Hematopoietic multipotent progenitor cell treated with erythropoietin and hydrocortisone succinate and interleukin-3 and kit ligand, for 6 days (in vitro differentiated cells): ENCODE measurements at places on chromosomes 13 and 19.
A peak's percentile ranks its signal among the peaks of the same experiment; 100 is the strongest.

DNA sequence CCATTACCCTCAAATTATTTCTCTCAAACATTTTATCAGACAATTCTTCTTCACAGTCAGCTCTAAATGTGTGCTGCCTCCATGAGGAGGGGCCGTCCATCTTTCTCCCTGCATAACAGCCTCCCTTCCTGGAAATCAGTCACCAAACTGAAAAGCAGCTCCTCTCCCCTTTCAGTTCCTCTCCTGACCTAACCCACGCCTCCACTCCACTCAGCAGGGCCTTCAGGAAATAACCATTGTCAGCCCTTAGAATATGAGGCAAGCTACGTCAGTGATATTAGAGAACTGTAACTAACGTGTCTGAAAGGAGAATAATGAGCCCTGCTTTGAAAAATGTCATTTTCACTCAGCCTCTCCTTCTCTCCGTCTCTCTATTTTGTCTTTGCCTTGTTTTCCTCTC lies 116.2 kb downstream of the OLFM4 start:
- no peak for DNase-seq

- DNase-seq: peak; percentile 66
Observed at GRCh38 chr19:45569619-45570421, 14.8 kb downstream of the OPA3 start.

GRCh38 chr19:918481-919198 lies 1.5 kb downstream of the KISS1R start:
- no peak for DNase-seq

GRCh38 chr13:95115525-95115924 lies 185.7 kb downstream of the ABCC4 start:
- no peak for DNase-seq

DNA sequence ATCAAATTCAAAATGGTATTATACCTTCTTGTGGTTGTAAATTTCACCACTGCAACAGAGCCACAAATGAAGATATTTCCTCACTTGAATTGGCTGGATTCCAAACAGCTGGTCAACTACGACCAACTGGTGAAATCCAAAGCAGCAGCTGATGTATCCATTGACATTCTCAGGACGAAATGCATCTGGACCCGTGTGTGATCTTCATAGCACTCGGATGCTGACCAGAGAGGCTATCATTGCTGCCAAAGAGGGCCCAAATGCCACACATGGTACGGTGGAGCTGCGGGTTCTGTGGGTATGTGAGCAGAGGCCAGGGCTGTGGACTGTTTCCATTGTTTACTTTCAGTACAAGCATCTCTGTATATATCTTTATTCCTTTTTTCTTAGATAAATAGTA lies 25.6 kb upstream of the PCCA start:
- no peak for DNase-seq

- DNase-seq: peak; percentile 39
Observed at GRCh38 chr13:44697058-44697457, 120.9 kb upstream of the TSC22D1 start.

DNA sequence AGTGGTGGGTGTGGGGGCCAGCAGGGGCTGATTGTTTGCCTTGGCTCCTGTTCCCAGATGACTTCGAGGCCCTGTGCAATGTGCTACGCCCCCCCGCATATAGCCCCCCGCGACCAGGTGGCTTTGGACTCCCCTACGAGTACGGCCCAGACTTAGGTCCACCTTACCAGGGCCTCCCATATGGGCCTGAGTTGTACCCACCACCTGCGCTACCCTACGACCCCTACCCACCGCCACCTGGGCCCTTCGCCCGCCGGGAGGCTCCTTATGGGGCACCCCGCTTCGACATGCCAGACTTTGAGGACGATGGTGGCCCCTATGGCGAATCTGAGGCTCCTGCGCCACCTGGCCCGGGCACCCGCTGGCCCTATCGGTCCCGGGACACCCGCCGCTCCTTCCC lies 25.7 kb downstream of the LTBP4 start:
- DNase-seq: no peak

- DNase-seq: no peak
Observed at GRCh38 chr13:39571502-39572092, 31.4 kb downstream of the LHFPL6 start.

DNA sequence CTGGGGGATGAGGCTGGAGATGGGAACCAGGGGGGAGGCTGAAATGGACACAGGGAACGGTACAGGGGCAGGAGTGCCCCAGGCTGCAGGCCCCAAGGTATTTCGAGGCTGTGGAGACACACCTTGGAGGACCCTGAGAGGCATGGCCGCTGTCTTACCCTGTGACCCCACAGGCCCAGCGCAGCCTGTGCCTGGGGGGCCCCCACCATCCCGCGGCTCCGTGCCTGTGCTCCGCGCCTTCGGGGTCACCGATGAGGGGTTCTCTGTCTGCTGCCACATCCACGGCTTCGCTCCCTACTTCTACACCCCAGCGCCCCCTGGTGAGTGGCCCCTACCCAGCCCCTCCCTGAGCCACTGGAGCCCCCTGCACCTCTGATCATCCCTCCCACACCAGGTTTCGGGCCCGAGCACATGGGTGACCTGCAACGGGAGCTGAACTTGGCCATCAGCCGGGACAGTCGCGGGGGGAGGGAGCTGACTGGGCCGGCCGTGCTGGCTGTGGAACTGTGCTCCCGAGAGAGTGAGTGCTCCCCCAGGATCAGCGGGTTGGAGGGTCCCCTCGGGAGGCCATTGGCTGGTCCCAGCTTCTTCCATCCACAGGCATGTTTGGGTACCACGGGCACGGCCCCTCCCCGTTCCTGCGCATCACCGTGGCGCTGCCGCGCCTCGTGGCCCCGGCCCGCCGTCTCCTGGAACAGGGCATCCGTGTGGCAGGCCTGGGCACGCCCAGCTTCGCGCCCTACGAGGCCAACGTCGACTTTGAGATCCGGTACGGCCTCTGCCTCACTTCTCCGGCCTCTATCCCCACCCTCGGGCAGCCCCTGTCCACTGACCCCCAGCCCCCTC lies 16.9 kb upstream of the SPIB start:
- DNase-seq: no peak

GRCh38 chr13:78595495-78596398 lies 7.6 kb downstream of the POU4F1 start:
- DNase-seq: no peak

DNA sequence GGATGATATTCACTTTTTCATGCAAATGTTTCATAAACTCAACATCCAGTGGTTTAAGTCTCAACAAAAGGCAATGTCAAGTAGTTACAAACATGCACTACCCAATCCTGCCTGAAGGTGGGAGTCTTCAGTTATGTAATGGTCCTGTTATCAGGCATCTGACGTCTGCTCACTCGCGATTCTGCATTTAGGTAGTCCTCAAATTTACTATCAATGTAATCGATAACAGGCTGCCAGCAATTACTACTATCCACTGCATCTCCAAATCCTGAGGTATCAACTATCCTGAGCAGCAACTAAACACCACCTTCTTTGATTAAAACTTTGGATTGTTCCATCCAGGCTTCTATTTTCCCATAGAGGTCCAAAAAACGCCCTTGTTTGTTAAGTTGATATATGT lies 51.2 kb downstream of the NLRP12 start:
- peak; percentile 77 for DNase-seq

GRCh38 chr19:4051175-4052101 lies 15.3 kb downstream of the ZBTB7A start:
- no peak for DNase-seq

DNA sequence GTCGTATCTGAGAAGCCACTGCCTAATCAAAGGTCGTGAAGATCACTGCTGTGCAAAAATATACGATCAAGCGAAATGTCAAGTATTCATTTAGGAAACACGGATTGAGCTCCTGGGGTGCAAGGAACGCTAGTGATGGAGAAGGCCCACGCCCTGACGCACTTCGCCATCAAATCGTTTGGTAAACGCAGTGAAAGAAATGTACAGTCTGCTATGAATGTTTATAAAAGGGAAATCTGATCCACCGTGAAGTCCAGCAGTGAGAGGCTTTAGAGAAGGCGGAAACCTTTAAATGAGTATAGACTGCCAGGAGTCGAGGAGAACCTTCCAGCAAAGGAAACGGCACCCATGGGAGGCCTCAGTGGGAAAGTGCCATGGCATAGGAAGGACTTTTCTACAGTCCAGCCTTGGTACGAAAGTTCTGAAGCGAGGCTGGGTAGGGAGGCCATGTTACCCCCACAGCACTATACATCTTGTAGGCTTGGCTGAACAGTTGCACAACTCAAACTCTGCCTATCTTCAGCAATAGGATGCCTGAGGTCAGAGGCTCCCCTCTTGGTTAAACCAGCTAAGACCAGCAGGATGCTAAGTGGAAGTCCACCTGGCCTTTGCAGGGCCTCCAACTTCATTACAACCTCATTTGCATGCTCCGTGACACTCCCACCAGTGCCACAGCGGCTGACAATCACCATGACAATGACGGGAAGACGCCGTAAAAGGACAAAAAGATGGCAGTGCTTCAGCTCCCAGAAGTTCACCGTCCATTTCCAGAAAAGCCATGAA lies 20.4 kb downstream of the PCID2 start:
- no peak for DNase-seq

- DNase-seq: no peak
Observed at GRCh38 chr13:46660416-46660815, 107.4 kb downstream of the LRCH1 start.

DNA sequence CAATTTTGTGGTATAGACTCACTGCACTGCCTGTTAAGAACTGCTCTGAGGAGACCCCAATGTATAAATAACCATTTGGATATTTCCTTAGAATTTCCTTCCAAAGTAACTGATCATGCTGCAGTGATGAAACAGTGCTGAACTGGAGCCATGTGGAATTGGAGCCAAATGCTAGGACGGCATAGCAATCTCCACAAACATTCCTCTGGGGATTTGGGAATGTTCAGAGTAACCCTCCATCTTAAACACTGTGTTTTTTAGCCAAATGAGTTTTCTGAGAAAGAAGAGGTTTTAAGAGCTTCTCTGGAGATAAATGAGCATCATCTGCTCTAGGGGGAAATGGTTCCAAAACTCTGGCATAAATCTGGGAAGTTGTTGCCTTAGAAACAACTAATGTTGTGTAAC lies 98.2 kb downstream of the OLFM4 start:
- no peak for DNase-seq

DNA sequence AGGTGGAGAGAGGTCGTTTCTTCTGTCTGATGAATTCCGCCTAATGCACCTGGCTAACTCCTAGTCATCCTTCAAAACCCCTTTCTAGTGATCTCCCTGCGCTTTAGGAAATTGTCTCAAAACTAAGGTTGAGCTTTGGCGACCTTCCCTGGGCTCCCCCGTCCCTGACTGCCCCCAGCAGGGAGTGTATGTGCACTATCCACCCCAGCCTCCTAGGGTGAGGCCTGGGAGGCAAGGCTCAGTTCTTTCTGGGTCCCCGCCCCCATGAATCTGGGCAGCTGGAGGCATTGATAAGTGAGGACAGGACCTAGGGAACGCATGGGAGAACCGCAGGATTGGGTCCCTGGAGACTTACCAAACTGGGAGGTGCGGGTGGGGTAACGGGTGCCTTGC lies 378 bp downstream of the TLE6 start:
- DNase-seq: peak; percentile 25

DNA sequence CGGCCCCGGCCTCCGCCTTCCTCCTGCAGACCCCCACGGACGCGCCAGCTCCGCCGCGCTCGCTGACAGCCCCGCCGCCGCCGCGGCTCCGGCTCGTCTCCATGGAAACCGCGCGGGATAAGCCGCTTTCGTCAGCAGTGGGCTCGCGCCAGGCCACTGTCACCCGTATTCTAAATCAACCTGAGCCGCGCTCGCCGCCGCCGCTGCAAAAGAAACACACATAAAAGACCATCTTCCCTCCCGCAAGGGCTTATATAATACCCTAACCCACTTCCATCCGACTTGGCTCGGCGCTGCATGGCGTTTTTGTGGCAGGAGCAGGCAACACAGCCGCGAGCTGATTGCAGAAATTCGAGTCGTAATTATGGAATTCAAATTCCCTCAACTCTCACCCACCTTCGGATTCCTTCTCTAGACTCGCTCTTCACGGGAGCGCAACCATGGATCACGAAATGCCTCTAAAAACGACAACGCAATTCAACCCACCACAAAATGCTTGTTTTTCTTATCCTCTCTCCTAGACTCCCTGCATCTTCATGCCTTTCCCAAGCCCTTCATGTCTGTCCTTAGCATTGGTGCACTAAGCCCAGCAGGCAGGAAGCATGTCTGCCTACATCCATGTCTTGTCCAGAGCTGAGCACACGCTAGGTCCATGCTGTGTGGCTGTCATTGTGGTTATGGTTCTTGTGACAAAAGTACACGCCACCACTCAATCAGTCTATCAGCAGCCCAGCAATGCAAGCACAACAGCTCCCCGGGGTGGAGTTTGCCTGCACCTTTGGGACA lies at the start of gene AMER2:
AMER2 (minus strand) TSS at position 772 of the 786 bp plus-strand sequence; CDS start at position 103, 669 bp downstream.
- peak; percentile 20 for DNase-seq

DNA sequence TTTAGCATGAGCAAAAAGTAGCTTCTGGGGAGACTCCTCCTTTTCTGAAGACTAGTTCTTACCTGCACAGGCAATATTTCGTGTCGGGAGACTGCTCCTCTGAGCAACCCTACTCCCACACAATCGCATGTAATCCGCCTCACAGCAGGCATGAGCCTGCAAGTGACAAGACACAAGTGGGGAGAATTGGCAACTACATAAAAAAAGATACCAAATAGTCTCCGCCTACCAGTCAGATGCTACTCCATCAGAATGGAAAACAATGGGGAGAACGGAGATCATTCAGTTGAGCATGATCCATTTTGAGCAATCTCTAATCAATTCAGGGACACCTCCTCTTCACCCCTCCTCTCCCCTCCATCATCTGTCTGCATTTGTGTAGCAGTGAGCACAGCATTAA lies 321.0 kb downstream of the COG6 start:
- no peak for DNase-seq

DNA sequence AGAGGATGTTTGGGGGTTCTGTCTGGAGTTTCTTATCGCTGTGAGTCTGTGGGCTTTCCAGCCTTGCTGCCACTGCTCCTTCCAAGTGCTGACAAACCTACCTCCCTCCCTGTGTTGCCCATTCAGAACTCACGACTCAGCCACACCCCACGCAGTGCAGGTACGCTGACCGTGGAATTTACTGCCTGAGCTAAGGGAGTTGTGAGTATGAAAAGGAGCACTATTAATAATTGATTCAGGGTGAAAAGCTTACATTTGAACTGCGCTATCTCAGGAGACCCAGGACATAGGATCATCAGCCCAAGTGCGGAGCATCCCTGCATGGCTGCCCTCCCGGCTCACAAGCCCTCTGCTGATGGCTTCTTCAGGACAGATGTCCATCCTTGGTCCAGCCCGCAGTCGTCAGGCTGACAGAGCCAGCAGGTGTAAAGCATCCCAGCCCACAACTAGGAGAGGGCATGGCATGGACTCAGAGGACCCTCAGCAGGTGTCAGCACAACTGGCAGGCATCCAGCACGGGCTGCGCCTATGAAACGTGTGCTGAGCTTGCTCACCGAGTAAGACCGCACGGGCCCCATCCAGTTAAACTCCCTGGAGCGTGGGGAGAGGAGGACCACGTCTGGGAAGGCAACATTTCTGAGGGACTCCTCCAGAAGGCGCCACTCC lies 244.0 kb downstream of the COL4A1 start:
- no peak for DNase-seq

DNA sequence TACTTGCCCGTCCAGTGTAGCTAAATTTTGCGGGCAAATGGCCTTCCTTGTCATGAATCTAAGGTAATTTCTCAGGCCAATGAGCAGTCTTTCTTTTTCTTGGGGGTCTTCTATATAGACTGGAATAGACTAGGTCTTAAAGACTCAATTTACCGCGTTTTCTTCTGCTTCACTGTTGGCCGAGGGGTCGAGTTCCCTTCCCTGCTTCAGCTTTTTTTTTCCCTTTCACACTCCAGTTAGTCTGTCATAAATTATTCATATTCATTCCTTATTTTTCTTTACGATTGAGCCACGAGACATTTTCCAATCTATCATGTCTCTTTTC lies 276 bp downstream of the ALG11 start:
- no peak for DNase-seq
